NCI-H510A (cell line): ENCODE measurements at places on chromosomes 1 and 21.

DNA sequence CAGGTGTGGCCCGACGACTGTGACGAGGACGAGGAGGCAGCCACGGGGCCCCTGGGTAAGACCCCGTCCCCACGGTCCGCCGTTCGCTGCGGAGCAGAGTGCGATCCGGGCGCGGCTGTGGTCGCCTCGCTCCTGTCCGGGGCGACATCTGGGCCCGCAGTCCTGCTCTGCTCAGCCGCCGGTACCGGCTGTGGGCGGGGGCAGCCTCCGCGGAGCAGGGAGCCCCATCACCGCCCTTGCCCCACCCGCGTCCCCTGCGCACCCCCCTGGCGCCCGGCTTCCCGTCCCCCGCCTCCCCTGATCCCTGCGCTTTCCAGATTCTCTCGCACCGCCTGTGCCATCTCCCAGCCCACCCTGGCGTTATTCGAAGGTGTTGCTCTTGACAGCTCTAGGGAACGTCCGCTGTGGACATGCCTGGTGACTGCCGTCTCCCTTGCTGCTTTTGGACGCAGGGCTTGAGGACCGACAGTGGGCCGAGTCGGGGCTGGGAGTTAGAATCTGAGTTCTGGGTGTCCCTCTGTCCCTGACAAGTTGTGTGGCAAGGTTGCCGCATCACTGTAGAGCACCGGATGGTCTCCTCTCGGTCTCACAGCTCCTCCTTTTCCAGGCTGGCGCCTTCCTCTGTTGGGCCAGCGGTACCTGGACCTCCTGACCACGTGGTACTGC, 596 bp downstream of the TOR3A start:
- DNase-seq: peak; percentile 5

DNA sequence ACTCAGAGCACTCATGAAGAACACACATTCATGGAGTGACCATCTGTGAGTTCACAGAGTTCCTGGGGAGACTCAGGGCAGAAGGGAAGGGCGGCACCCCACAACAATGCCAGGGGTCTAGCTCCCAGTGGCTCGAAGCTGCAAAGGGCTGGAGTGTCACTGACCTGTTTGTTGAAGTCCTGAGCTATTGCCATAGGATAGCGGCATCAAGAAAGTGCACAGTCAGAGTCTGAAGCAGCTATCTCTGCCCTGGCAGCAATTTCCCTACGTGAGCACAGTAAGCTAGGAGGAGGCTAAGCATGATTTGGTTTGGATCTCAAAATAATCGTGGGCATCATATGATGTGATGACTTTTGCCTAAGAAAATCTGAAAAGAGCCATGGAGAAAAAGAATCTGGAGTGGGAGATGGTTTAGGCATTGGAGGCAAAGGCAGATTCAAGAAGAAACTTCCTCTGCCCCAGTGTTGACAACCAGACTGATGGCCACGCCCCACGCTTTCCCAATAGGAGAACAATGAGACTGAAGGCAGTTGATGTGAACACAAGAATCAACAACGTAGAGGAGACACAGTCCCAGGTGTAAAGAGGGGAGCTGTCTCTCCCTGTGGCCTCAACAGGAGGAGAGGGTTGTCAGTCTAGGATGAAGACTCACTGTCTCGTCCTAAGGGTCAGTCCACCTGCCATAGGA, 100.0 kb upstream of the SLC25A33 start:
- DNase-seq: peak; percentile 92

- DNase-seq: no peak
These were observed 15.2 kb downstream of the PLPPR4 start for GRCh38 chr1:99279525-99279924.

- DNase-seq: no peak
These were observed 151.4 kb downstream of the AMY1C start for GRCh38 chr1:103901072-103901471.

DNA sequence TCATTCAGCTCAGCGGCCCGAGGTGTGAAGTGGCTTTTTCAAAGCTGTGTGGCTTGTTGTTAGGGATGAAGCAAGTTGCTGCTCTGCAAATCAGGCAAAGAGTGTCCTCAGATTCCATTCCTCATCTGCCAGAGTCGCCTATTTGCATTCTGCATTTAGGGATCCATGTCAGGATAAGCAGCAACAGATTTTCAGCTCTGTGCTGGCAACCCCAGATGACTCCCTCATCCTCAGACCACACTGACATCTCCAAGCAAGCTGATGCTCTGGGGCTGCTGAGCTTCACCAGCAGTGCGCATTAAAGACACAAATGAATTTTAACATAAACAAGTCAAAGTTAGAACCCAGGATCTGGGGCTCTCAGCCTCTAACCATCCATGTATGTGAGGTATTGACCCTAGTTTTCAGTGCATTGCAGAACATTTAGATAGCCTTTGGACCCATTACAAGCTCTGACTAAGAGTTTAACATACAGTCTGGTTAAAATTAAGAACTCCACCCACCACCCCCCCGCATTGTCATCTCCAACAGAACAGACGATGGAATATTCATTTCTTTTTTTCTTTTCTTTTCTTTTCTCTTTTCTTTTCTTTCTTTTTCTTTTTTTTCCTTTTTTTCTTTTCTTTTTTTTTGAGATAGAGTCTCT, 10.9 kb downstream of the CFAP107 start:
- no peak for DNase-seq

GRCh38 chr1:25198663-25199252, 33.5 kb downstream of the SYF2 start:
- no peak for DNase-seq

GRCh38 chr21:45601551-45601950, 42.0 kb upstream of the PCBP3 start:
- DNase-seq: no peak

DNA sequence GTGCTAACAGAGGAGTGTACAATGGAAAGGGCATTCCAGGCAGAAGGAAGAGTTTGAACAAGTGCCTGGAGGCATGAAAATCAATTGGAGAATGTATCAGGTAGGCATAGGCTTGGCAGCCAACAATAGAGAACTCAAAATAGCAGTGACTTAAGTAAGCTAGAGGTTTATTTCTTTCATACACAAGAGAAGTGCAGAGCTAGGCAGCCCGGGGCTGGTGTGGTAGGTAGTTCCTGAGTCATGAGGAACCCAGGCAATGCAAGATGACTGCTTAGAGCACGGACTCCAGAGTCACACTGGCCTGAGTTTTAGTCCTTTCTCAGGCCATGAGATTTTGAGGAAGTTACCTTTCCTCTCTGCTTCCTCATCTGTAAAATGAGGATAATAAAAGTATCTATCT, 74.8 kb upstream of the LRRN2 start:
- DNase-seq: no peak

DNA sequence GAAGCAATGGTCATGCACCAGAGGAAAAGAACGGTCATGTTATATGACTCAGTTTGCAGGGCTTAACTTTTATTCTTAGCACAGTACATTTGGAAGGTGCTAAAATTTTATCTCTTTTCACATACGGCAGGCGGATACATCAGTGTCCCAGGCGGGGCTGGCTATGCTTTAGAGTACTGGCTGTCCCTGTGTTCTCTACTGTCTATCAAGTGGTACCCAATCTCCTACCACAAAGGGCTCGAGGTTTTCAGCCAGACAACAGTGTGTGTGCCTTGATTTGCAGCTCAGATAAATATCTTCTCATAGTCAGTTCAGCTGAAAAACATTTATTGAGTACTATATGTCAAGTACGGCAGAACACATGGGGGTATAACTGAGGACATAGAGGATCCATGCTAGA, 65.3 kb downstream of the URB2 start:
- no peak for DNase-seq

- DNase-seq: peak; percentile 14
These were observed 127.9 kb downstream of the URB2 start for GRCh38 chr1:229753764-229754551.

DNA sequence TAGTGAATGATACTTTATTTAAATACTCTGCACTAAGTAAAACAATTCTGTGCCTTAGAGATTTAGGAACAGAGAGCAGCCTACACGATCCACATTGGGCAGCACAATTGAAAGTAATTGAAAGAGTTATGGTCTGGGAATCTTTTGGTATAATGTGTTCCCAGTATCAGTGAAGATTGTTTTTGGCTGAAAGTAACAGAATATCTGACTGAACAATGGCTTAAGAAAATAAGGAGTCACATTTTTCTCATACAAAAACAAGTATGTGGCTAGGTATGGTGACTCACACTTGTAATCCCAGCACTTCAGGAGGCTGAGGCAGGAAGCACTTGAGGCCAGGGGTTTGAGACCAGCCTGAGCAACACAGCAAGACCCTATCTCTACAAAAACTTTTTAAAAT, 306.2 kb downstream of the NFIA start:
- no peak for DNase-seq

DNA sequence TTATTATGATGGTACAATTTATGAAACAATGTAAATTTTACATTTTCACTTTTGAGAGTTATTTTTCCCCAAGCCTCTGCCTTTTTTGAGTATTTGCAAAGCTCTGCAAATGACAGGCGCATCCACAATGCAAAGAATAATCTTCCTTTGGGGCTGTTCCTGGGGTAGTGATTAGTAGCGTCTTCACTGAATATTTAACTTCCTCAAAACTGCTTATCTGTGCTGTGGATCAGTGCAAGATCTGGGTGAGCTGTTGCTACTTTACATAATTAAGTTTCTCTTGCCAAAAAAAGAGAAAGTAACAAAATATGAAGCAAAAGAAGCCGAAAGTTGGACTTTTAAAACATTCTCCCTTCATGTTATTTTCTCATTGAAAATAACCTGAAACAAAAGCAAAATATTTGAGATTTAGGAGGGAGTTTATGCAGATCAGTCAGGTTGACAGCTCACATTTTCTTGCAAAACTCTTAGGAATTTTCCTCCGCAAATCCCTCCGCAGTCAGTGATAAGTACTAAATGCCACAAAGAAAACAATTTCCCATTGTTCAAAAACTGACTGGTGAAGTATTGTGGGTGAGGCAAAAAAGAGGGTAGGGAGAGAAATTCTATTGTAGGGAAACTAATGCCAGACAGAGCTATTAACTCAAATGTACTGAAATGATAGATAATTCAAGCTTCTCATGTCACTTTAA, 276.4 kb upstream of the B3GALT2 start:
- DNase-seq: no peak

GRCh38 chr21:41965045-41965444, 11.2 kb upstream of the C2CD2 start:
- no peak for DNase-seq

- peak; percentile 80 for DNase-seq
These were observed 28.4 kb downstream of the AK2 start for GRCh38 chr1:33008051-33008914.

GRCh38 chr1:221437171-221437570, 304.7 kb downstream of the DUSP10 start:
- no peak for DNase-seq

DNA sequence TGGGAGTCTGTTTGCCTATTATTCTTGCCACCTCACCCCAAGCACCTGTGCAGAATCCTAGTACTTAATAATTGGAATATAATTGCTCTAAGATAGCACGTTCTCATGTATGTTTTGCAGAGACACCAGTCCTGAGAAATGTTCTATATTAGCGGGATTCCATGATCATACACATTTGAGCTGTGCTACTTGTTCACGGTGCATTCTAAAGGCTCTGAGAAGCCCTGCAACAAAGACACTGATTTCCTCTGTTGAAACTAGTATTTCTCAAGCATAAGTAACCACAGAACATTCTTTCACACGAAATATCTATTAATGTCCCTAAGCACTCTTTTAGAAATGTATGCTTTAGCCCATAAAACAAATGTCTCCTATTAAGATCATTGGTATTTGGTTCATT, 109.4 kb downstream of the BARHL2 start:
- no peak for DNase-seq

DNA sequence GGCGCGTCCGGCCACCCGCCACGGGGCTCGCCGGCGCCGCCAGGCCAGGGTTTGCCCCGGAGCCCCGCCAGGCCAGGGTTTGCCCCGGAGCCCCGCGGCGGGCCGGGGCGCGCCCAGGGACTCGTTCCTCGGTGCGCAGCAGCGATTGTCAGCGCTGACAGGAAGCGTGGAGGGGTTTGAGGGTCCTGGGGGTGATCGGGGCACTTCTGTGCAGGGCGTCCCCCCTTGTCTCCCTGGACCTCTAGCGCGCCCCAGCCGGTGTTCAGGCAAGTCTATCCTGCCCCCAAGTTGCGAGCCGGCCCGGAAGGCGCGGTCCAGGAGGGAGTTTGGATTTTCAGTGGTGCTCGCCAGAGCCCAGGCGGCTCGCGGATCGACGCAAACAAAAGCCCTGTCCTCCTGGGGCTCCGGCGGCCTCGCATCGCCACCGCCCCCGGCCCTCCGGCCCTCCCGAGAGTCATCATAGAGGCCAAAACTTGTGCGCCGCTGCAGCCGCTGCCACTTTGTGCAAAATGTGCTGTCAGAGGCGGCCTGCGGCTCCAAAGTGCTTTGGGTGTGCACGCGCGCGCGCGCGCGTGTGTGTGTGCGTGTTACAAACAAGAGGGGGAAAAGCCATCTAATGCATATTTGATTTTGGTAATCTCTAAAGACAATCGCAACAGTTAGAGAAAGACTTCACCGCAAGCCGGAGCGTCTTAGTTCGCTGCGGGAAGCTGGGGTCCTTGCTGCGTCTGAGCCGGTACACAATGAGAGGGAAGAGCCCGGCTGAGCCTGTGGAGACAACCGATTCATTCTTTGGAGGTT, 1.0 kb downstream of the ROR1 start:
- no peak for DNase-seq

DNA sequence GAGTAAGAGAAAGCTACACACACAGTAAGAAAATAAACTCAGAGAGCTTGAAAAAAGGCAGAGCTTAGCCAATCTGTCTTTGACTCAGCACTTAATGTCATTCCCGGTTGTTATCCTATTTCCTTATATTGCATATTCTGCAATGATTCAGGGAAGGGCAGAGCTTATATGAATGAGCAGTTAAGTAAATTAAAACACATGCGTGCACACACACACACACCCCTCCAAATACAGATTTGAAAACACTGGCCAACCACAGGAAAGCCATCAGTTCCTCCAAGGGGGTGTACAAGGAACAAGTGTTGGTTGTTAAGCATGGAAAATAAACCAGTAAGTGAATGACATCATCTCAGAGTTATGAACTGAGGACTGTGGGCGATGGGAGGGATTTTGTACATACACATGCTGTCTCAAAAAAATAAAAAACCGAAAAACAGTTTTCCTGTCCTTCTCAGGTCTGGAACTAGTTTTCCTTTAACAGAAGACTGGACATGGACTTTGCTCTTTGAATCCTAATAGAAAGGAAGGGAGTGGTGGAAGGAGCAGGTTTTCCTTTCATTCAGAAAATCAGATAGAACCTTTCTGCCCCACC, 1.0 kb downstream of the IQGAP3 start:
- no peak for DNase-seq

GRCh38 chr1:213737398-213738035, 250.3 kb upstream of the PROX1 start:
- no peak for DNase-seq

DNA sequence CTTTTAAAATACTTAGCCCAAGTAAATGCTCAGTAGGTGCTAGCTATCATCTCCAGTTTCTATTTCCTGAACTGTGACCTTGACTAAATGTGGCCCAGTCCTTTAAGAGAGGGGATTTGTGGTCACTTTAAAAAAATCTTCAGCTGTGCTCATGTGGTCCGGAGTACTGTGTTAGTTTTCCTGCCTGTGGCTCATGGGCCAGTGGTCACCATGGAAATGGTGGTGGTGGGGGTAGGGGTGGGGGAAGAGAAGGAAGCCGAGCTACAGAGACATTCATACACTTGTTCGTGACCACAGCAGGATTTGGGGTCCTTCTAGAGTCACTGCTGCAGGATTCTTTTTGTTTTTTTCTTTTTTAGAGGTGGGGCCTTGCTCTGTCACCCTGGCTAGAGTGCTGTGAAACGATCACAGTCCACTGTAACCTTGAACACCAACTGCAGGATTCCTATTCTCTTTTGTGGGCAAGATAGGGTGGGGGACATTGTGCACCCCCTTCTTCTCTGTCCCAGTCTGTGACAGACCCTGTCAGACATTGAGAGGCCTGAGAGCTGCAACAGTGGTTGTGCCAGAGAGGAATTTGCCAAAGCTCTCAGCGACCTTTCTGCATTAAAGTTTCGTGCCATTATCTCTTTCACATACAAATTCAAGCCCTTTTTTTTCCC, 25.8 kb downstream of the KIF26B start:
- DNase-seq: no peak
